ENCODE measurements at places on chromosomes 11 and 22. TPM values are rescaled to one million over a fixed set of nuclear protein-coding genes. Genes with fewer than 3 reads are reported as not detected.

LMO2 gene
- total RNA-seq = not detected

ATF4 gene
- 442 TPM for total RNA-seq

DNA sequence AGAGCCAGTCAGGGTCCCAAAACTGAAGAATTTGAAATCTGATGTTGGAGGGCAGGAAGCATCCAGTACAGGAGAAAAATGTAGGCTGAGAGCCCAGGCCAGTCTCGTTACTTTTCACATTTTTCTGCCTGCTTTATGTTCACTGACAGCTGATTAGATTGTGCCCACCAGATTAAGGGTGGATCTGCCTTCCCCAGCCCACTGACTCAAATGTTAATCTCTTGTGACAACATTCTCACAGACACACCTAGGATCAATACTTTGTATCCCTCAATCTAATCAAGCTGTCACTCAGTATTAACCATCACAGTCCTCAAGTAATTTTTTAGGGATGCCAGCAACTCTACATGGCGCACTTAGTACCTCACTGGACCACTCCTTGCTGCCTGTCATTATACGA lies 1345.3 kb downstream of the FAM181B start:
- no peak for DNase-seq

DNA sequence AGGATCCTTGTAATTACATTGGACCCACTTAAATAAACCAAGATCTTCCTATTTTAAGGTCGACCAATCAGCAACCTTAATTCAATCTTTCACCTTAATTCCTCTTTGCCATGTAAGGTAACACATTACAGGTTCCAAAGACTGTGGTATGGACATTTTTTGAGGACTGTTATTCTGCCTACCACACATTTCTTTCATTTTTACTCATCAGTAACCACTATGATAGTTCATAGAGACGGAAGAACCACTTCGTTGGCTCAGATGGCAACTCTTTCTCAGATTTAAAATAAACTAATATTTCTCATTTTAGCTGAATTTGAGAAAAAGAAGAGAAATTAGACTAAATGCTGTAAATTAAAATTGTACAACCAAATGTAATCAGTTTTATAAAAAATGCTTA lies 96.3 kb downstream of the PAX6 start:
- DNase-seq = no peak

- DNase-seq = no peak
These were observed 21.5 kb upstream of the CBX7 start for GRCh38 chr22:39173787-39174497.
